ENCODE measurements at places on chromosomes 6 and 20. TPM values are rescaled to one million over a fixed set of nuclear protein-coding genes. Genes with fewer than 3 reads are reported as not detected.

GRCh38 chr6:134936931-134937330 is 13.0 kb downstream of the ALDH8A1 start:
- DNase-seq, result no peak

DNA sequence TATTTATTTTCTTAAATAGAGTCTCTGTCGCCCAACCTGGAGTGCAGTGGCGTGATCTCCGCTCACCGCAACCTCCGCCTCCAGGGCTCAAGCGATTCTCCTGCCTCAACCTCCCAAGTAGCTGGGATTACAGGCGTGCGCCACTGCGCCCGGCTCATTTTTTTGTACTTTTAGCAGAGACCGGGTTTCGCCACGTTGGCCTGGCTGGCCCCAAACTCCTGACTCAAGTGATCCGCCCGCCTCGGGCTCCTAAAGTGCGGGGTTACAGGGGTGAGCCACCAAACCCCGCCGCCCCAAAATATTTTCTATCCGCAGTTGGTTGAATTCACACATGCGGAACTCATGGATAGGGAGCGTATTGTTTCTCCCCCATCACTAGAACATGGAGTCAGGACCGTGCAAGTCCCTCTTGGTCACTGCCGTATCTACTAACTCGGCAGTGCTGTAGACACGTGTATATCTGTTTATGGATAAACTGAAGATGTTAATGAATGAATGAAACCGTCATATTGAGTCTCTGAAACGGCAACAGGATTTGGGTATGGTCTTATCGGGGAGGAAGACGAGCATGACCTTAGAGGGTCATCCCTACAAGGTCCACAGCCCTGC is 904 bp downstream of the MKKS start:
- peak; percentile 31 for DNase-seq

- DNase-seq, result no peak
Observed at GRCh38 chr6:75991941-75992340, 80.5 kb downstream of the IMPG1 start.

- peak; percentile 83 for DNase-seq
Observed at GRCh38 chr6:13397359-13398068, 69.2 kb upstream of the TBC1D7 start.

MAFB gene
- total RNA-seq, result 4.0 TPM

DNA sequence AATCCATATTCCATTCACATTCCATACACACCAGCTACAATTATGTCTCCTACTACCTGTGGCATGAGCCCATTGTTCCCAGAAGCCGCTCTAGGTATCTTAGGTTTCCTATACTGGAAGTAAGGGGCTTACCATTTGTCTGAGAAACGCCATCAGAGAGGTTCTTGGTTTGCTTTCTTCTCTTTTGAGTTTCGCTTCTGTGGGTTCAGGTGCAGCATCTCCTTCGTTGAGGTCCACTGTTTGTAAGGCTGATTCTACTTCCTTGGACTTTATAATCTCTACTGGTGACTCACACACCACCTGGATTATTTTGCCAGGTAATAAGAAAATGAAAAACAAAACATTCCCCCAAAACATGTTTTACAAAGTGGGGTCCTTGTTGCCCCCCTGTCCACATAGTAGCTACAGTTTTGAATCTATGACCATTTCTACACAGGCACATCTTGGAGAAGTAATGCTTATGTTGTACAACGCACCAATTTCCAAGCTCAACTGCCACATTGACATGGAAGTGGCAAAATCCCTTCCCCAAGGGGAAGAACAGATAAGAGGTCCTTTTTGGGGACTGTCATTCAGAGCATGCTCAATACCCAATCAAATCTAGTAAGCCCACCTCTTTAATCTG is 103.5 kb downstream of the BCAS1 start:
- no peak for DNase-seq

DNA sequence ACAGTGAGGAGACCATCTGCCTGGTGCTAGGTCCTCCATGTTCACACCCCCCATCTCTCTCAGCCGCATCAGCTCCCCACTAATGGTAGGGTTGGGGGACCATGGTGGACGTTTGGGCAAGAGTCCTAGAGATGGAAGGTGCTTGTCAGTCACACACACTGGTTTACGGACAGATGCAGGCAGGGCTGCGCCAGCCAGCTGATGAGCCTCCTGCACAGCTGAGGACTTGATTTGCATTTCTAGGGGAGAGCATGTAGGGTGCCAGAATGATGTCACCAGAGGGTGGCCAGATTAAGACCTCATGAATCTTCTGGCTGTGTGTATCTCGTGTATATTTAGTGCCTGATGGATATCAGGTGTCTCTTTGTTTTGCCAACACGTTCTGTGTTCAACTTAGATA is 28.6 kb downstream of the CST8 start:
- no peak for DNase-seq

NRN1 gene
- 2.1 TPM for total RNA-seq

NKX2-4 gene
- total RNA-seq, result not detected

- no peak for DNase-seq
Observed at GRCh38 chr20:63153254-63154221, 62.4 kb downstream of the YTHDF1 start.

GRCh38 chr6:137020776-137021175 is 24.0 kb downstream of the IL20RA start:
- DNase-seq, result no peak

- DNase-seq, result peak; percentile 79
Observed at GRCh38 chr20:21505161-21505809, 8.6 kb downstream of the NKX2-2 start.

GRCh38 chr6:72132427-72132826 is 246.1 kb downstream of the RIMS1 start:
- DNase-seq, result no peak

Data from left colon (tissue), 2 donors.